ENCODE measurements at places on chromosomes 1 and 21.

- DNase-seq, result no peak
These were observed 27.7 kb upstream of the PDXK start for GRCh38 chr21:43691086-43691795.

DNA sequence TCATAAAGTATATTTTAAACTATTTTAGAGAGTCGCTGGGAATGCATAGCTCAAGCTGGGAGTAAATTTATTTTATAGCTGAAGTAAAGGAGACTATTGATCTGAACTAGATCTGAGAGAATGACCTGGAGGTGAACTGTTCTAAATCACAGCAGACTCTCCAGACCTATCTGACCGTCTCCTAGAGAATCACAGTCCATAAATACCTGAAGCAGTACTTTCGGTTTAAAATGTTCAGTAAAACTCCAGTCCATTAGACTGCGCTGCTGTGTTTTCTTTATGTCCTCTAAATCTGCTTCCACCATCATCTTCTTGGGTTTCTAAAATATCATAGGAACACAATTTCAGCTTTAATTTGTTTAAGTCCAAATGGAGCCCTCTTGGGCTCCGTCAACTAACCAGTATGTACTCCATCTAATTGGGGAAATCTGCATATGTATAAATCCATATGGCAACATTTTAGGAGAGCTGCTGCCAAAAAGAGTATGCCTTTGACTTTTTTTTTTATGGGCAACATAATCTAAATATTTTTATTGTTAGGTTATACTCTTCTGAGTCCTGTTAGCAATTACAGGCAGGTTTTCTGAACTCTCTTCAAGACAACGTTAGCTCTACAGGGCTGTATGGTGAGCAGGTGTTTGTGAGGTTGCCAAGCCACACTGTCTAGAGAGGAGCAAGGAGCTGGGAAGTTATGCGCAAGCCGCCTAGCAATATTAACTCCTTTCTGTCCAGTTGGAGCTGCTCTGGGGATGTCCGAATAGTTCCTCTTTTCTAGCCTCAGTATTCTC lies 111.2 kb downstream of the SPAG17 start:
- DNase-seq, result peak; percentile 1

- DNase-seq, result no peak
These were observed 26.6 kb downstream of the PAFAH2 start for GRCh38 chr1:25971066-25971810.

- no peak for DNase-seq
These were observed 13.0 kb upstream of the PARP1 start for GRCh38 chr1:226420897-226421296.

GRCh38 chr1:1721201-1721600 lies 3.0 kb downstream of the CDK11A start:
- no peak for DNase-seq

GRCh38 chr1:212633161-212633560 lies 24.6 kb downstream of the ATF3 start:
- DNase-seq, result no peak

- peak; percentile 11 for DNase-seq
These were observed 16.5 kb upstream of the HDAC1 start for GRCh38 chr1:32275424-32275823.

DNA sequence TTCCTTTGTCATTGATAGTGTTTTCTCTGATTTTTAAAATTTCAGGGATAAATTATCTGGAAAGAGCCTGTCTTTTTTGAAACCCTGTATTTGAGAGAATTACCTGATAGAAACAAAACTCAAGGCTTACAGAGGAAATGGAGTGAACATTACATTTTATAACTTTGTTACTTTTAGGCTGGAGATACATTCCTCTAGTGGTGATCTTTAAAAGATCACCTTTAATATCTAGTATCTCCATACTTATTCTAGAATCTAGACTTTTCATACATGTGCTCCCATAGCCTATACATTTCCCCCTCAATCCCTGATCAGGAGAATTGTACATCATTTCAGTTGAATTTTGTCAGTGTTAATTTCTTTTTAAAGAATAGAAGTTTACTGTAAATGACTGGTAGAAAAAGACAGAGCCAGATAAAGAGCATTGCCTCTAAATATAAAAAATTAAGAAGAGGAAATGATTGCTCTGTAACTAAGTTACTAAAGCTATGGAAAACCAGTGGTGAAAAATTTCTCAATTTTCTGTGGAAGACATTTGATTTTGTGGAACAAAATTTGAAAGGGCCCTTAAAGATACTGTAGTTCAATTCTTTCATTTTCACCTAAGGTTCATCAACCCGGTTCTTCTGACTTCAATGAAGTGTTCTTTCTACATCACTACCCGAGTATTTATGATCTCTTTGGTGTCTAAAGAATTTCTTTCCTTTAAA lies 33.7 kb downstream of the RASAL2 start:
- DNase-seq, result no peak

DNA sequence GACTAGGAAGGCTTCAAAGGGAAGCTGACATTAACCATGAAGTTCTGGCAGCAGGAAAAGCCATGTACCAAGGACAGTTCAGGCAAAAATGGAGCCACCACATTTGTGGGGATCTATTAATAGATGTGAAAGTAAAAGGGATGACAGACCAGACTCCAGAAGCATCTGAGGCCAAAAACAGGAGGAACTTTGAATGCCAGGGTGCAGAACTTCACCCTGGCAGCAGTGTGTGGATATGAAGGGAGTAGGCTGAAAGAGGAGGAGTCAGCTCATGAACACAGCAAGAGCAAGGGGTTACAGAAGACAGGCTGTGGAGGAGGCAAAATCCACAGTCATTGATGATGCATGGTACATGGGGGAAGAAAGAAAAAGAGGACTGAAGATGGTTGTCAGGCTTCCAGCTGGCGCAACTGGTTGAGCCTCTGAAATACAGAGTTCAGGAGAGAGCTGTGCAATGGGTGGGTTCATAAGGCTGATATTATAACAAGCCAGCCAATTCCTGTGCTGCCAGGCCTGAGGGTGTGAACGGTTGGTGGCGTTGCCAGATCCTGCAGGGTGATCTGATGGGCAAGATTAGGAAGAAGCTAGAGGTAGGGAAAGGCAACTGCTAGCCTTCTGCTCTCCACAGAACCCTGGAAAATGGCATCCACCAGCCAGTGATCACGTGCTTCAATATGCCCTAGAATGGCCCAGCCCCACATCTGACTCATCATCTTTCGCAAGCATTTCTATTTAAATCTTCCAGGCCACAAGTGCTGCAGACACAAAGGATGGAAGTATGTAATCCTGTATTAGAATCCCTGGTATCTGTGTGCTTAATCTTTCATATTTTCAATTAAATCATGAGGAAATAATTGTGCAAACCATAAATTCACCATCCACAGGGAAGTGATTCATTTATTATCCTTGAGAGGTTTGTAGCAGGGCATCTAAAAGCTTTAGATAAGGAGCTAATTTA lies 81.9 kb downstream of the SLC25A24 start:
- DNase-seq, result peak; percentile 82

DNA sequence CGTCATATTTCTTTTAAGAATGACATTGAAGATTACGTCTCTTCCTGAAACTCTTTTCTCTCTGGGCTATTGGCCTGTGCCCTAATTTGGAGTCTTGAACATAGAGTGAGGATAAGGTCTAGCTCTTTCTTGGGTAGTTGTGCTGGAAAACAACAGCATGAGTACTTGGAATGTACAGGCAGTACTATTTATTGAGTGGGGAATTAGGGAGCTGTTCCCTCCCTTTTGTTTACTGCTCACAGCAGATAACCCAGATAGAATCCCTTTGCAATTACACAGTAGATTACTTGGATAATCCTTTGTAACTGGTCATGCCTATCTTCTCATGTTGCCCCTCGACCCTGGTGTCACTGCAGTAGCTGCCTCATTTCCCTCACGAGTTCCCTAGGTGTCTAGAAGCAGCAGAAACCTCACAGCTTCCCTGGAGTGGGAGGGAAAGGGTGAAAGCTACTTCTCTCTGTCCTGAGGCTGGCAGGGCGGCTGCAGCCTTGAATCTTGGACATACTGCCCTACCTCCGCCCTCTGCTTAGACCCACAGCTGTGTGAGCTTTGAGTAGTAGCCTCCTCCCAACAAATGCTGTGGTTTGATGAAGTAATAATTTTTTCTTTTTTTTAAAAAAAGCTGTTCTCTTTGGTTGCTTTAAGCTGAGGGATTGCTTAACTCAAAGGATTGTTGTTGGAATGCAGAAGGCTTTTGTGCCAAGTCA lies 70.6 kb downstream of the FGGY start:
- peak; percentile 93 for DNase-seq

GRCh38 chr1:7373876-7374562 lies 397.1 kb upstream of the VAMP3 start:
- DNase-seq, result peak; percentile 27

DNA sequence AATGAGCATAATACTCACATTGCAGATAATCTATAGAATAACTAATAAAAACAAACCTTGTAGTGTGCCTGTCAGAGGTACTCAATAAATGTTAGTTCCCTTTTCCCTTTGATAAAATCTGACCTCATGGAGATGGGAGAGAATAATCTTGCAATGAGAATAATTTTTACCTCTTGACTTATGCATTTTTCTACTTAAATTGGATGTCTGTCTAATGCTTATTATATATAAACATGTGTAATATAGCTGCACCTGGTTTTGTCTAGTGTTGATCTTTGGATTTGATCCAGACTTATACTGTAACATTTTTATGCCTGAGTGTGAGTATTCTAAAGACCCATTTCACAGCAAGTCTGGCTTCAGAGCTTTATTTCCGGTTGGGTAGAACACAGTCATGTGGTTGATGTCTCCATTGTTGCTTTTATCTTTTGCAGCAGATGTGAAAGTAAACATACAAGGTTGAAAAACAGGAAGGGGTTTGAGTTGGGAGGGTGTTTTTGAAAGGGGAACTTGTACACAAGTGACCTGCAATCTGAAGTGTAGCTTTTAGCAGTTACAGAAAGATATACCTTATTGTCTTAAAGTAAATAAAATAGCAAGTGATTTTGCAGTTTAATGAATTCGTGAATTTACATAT lies 12.4 kb downstream of the EPB41 start:
- DNase-seq, result peak; percentile 9

GRCh38 chr1:156746728-156747631 lies 4.5 kb downstream of the HDGF start:
- peak; percentile 96 for DNase-seq

DNA sequence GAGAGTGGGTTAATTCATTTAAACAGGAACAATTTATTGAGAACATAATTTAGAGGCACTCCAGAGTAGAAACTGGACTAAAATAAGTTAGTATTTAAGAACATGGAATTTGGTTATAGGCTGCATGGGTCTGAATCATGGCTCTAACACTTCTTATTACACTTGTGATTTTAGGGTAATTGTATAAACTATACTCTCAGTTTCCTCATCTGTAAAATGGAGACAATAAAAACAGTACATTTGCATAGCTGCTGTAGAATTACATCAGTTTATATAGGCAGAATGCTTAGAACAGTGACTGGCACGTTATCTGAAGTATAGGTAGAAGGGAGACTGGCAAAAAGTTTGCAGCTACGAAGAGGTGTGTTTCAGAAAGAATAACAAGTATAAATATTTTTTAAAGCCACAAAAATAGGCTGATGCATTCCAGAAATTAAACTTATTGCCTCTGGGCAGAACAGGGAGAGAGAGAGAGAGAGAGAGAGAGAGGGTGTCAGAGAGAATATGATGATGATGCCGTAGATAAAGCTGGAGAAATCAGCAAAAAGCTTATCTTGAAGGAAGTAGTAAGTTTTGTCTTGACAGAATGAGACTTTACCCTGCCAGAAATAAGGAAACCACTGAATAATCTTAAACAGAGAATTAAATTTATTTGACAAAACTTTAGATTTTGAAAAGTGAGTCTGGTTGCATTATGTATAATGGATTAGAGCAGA lies 8.1 kb upstream of the OR6K3 start:
- DNase-seq, result no peak

- DNase-seq, result no peak
These were observed 4.8 kb downstream of the MFSD2A start for GRCh38 chr1:39959651-39960333.

GRCh38 chr1:237124856-237125462 lies 83.0 kb downstream of the RYR2 start:
- no peak for DNase-seq

- DNase-seq, result no peak
These were observed 7.7 kb downstream of the SUCO start for GRCh38 chr1:172540635-172541034.

GRCh38 chr1:168845140-168845539 lies 116.1 kb upstream of the DPT start:
- DNase-seq, result no peak

GRCh38 chr1:231885209-231885854 lies 258.7 kb downstream of the DISC1 start:
- peak; percentile 74 for DNase-seq

- no peak for DNase-seq
These were observed 27.7 kb downstream of the PTAFR start for GRCh38 chr1:28148880-28149195.

DNA sequence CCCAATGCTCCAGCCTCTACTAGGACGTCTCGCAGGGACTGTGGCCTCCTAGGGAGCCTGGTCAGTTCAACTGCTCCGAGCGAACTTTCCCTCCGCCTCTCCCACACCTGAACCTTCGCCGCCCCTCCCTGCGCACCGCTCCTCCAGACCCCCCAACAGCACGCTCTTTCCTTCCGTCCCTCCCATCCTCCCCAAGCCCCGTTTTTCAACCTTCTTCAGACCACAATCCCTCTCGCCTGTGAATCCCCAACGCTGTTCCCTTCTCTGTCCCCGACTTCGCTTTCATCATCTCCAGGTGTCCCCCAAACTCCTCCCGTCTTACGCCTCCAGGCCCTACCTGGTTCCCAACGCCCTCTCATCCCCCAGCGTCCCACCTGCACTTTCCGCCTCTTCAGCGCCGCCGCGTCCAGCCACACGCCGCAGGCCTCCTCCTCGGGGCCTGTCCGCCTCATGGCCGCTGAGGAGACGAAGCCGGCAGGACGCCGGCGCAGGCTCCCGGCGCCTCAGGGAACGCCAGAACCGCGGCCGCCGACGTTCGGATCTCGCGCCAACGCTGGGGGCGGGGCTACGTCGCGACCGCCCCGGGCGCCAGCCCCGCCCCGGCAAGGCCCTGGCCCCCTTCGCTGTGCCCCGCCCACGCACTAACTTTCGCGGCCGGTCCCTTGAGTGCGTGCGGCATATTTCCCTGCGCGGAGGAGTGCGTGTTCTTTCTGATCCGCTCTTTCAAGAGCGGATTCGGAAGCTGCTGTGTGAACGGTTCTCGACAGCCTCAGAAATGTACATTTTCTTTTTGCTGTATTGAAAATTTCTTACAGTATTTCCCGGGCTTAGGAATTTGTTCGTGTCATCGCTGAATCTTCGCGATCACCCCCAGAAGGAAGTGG lies at the start of gene AUNIP:
Gene AUNIP (minus strand): TSS at position 552 of the 884 bp plus-strand sequence. CDS start 100 bp downstream, at position 452.
- peak; percentile 89 for DNase-seq

GRCh38 chr1:86866665-86867064 lies 47.3 kb downstream of the SELENOF start:
- DNase-seq, result peak; percentile 55
